ENCODE measurements at places on chromosomes 13 and 19. TPM values are rescaled to one million over a fixed set of nuclear protein-coding genes. Genes with fewer than 3 reads are reported as not detected.
A peak's percentile ranks its signal among the peaks of the same experiment; 100 is the strongest.

- DNase-seq = no peak
Measured at GRCh38 chr19:16586991-16587832, 15.0 kb upstream of the SLC35E1 start.

- no peak for DNase-seq
Measured at GRCh38 chr13:72430923-72431322, 296.5 kb downstream of the MZT1 start.

GRCh38 chr19:343451-343931, 1.1 kb downstream of the MIER2 start:
- DNase-seq = no peak

DNA sequence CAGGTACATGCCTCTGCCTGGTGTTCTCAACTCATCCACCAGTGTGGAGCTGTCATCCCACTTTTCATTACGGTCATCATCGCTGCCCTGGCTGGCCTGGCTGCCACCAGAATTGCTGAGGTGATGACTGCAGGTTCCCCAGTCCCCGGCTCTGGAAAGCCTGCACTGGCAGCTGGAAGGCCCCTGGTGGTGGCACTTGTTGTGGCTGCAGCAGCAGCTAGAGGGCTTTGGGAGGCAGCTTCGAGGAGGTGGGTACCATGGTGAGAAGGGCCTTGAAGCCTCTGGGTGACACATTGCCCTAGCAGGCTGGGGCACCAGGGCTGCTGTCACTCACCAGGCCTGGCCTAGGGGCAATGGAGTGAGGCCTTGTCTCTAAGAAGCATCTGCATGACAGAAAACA, 25.3 kb upstream of the ZNF14 start:
- DNase-seq = no peak

DNA sequence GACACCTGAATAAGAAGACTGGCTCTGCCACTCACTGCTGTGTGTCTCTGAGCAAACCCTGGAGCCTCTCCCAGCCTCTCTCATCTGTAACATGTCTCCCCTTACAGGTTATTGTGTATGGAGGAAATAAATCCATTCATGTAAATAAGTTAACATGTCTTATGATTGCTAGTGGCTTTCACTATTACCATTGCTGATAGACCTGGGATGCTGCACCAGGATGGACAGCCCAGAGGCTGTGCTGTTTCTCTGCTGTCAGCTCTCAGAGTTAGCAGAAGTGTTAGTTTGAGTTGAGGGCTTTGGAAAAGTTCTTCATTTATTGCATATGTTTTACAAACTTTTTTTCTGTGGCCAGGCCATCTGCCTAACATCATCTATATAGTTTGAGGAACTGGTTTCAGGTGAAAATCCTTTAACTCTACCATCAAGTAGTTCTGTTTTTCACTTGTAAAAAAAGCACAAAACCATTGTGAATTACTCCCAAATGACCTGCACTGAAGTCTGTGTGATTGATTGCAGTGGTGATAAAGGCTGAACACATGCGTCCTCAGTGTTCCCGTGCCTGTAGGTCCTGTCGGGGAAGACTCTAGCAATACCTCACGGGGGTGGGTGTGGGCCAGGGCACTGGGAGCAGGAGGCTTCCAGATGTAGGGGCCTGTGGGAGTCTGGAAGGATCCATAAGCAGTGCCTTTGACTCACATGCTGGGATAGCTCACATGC, 24.6 kb downstream of the MPHOSPH8 start:
- no peak for DNase-seq

DNA sequence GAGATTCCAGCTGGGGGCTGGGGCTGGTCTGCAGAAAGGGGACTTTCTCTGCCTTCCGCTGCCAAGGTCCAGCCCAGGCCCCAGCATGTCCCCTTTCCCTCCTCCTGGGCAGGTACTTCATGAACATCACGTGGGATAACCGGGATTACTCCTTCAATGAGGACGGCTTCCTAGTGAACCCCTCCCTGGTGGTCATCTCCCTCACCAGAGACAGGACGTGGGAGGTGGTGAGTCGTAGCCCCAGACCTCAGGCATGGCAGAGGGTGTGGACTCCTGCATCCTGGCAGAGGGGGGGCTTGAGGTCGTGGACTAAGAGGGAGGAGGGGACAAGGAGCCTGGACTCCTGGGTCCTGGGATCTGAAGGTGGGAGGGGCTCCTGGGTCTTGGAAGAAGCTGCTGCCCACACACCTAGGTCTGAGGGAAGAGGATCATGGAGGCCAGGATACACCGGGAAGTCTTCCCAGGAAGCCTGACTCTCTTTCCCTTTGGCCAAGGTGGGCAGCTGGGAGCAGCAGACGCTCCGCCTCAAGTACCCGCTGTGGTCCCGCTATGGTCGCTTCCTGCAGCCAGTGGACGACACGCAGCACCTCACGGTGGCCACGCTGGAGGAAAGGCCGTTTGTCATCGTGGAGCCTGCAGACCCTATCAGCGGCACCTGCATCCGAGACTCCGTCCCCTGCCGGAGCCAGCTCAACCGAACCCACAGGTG, 20.6 kb downstream of the GRIN2D start:
- DNase-seq = no peak

GRCh38 chr13:76965759-76966421, 17.6 kb downstream of the ACOD1 start:
- DNase-seq = no peak

- DNase-seq = no peak
Measured at GRCh38 chr13:56015919-56016318, 1124.8 kb upstream of the PRR20A start.

DNA sequence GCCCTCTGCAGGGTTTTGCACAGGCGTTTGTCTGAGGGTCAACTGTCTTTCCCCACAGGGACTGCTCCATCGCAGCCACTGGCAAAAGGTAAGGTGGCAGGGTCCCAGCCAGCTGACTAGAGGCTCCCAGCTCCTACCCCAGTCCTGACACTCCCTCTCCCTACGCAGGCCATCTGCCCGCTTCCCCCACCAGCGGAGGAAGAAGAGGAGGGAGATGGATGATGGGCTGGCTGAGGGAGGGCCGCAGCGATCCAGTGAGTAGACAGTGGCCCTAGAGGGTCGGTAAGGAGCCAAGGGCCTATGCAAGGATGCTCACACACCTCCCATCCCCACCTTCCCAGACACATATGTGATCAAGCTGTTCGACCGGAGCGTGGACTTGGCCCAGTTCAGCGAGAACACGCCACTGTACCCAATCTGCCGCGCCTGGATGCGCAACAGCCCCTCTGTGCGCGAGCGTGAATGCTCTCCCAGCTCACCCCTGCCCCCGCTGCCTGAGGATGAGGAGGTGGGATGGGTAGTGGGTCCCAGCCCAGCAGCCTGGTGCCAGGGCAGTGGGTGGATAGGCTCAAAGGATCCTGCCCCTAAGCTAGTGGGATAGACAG, 4.0 kb downstream of the HSPB6 start:
- DNase-seq = no peak

- DNase-seq = no peak
Measured at GRCh38 chr19:18421371-18421959, 2.3 kb downstream of the SSBP4 start.

DNA sequence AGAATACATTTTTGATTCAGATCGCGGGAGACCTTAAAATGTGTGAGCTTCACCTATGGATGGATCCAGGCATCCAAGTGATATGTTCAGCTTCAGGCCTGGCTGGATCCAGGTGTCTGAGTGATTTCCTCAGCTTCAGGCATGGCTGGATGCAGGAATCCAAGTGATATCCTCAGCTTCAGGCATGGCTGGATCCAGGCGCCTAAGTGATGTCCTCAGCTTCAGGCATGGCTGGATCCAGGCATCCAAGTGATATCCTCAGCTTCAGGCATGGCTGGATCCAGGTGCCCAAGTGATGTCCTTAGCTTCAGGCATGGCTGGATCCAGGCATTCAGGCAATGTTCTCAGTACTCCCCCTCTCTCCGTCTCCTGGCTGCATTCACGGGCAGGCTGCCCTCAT, 60.7 kb downstream of the KCNC3 start:
- no peak for DNase-seq

- peak; percentile 100 for DNase-seq
Measured at GRCh38 chr19:45584332-45585157, at the start of gene OPA3. OPA3 (minus strand) TSS chr19:45584802; CDS start chr19:45584764, 38 bp downstream.

GRCh38 chr19:50949861-50950260, 3.0 kb downstream of the KLK5 start:
- DNase-seq = no peak

DNA sequence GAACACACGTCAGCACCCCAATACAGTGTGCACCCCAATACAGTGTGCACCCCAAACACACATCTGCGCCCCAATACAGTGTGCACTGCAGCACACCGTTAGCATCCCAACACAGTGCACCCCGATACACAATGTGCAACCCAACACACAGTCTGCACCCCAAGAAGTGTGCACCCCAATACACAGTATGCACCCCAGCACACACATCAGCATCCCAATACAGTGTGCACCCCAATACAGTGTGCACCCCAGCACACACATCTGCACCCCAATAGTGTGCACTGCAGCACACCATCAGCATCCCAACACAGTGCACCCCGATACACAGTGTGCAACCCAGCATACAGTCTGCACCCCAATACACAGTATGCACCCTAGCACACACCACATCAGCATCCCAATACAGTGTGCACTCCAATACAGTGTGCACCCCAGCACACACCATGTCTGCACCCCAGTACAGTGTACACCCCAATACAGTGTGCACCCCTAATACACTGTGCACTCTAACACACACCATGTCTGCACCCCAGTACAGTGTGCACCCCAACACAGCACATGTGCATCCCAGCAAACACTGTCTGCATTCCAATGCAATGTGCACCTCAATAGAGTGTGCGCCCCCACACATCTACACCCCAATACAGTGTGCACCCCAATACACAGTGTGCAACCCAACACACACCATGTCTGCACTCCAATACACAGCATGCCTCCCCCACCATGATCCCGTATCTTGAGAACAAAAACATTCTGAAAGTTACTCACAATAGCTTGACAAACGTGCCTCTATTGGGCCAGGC, 855 bp upstream of the CARS2 start:
- DNase-seq = no peak

- DNase-seq = no peak
Measured at GRCh38 chr13:62337109-62337880, 921.6 kb upstream of the PCDH20 start.

GRCh38 chr19:47495478-47496372, 11.7 kb upstream of the KPTN start:
- no peak for DNase-seq

DNA sequence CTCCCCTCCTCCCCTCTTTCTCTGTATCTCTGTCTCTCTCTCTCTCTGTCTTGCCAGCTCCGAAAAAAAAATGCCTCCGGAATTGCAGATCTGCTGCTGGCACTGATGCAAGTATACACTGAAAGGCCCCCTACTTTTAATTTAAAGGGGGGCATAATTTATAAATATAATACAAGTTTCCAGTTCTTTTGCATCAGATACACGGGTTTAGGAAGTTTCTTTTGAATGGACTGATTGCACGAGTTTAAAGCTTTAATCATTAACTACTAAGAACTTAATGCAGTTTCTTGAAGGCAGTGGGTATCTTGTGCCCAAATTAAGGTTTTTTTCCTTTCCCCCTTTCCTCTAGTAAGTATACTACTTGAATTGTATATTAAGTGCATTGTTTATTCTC, 1.4 kb downstream of the FGF9 start:
- no peak for DNase-seq

- DNase-seq = no peak
Measured at GRCh38 chr19:13604902-13605586, 98.8 kb upstream of the CACNA1A start.

GRCh38 chr19:40549007-40549708, 27.5 kb upstream of the SHKBP1 start:
- no peak for DNase-seq

DNA sequence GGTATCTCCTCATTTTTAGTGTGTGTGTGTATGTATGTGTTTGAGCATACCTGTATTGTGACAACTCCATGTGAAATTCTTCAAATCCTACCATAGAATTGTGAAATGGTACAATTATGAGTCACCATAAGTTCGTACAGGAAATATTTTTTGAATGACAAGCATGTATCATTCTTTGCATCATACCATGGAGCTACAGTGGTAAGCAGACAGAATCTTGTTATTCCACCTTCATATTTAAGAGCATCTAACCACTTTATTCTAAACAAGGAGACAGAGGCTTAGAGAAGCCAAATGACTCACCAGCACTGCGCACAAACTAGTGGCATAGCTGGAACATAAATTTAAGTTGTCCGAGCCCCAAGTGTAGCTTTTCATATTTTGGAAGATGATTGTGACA, 4.5 kb upstream of the EPSTI1 start:
- DNase-seq = no peak

- DNase-seq = no peak
Measured at GRCh38 chr19:51931921-51932320, 4.6 kb downstream of the ZNF613 start.

DNA sequence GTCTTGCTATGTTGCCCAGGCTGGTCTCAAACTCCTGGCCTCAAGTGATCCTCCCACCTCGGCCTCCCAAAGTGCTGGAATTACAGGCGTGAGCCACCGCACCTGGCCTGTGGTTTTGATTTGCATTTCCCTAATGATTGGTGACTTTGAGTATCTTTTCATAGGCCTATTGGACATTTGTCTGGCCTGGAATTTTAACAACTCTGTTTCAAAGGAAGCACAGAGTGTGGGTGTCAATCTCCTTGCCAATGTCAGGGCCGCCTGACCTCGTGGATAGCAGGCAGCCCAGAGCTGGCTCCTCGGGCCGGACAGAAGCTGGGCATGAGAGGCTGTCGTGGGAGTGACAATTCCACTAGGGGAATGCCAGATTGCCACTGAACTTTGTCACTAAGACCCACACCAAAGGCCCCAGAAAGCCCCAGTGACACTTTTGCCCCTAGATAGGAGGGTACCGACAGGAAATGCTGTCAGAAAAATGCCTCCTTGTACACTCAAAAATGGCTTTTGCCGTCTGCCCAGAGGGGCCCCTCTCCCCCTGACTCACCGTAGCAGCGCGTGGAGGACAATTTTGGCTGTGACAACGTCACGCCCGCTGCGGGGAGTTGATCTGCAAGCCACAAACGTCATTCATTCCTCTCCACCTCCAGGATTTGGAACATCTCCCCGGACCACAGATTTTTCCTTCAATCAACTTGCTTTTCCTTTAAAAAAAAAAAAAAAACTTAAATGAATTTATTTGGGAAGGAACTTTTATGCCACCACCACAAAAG, 11.7 kb upstream of the ADGRE5 start:
- DNase-seq = no peak

The PCDH17 gene
- 19.1 TPM for polyA plus RNA-seq

The CACNG8 gene
- polyA plus RNA-seq = 0.32 TPM

The HCST gene
- 3.3 TPM for polyA plus RNA-seq

The KIRREL2 gene
- 9.4 TPM for polyA plus RNA-seq

The CYP4F22 gene
- 0.96 TPM for polyA plus RNA-seq

The CNFN gene
- 0.52 TPM for polyA plus RNA-seq

The UFM1 gene
- polyA plus RNA-seq = 94.0 TPM

The ZNF575 gene
- polyA plus RNA-seq = 2.6 TPM

The ZNF460 gene
- 2.9 TPM for polyA plus RNA-seq

The ZNF491 gene
- 4.7 TPM for polyA plus RNA-seq

The ZNF98 gene
- 4.5 TPM for polyA plus RNA-seq

The ZNF846 gene
- 34.3 TPM for polyA plus RNA-seq

The ADGRE3 gene
- polyA plus RNA-seq = 0.09 TPM

The RNF126 gene
- 20.8 TPM for polyA plus RNA-seq

Measured in left renal pelvis (tissue), 4 donors.